ENCODE measurements at places on chromosomes 3 and 15. TPM values are rescaled to one million over a fixed set of nuclear protein-coding genes. Genes with fewer than 3 reads are reported as not detected.

- peak; percentile 16 for DNase-seq
Measured at GRCh38 chr15:69592954-69593353, 140.3 kb downstream of the RPLP1 start.

DNA sequence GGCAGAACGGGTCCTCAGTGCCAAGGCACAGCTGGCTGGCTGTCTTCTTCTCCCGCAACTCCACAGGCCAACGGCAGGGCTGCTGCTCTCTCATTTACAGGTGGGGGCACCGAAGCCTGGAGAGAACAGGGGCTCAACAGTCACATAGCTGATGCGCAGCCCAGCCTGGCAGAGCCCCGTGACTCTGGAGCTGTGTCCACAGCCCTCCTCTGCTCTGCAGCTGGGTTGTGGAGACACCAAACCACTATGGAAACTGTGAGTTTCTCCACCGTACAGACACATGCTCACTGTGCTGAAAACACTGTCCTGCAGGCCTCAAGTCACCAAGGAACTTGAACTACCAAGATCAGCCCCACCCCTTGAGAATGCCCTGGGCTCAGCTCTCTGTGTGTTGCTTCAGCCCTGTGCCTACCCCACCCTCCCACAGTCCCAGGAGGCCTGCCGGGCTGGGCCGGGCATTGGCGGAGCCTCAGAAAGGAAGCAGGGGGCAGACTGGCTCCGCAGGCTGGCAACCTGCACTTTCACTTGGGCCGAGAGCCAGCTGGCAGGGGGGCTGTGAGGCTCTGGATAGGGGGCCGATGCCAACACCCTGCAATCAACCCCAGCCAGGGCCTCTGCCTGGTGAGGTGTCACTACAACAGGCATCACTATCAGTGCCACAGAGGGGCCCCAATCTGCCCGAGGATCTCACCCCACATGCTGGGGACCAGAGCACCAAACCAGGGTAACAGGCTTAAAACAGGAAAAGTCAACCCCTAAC, 113.7 kb upstream of the RPL32 start:
- no peak for DNase-seq

DNA sequence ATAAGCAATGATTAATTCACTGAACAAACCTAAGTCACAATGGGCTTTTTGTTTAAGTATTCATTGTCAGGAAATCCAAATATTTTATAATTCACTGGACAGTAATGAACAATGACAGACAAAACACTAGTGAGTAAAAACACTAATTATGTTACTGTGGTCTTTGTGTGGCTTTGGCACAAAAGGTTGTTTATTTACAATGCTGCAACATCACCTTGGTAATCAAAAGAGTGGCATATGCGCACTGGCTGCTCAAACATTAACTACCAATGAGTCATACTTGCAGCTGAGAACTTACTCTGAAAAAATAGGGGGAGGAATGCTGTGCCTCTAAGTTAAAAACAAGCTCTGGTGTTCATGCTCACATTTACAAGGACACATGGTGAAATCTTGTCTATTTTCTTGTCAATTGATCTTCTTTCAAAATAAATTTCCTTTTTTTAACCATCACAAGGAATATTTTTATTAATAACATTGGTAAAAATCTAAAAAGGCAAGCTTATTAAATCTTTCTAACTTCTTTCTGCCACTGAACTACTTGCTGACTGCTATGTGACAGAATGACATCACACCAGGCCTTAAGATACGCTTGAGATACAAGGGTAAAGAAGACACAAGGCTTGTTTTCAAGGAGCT, 85.2 kb upstream of the PPIB start:
- peak; percentile 45 for DNase-seq

- no peak for DNase-seq
Measured at GRCh38 chr3:188911026-188911850, 260.5 kb upstream of the TPRG1 start.

GRCh38 chr3:148319161-148319915, 378.4 kb upstream of the AGTR1 start:
- DNase-seq = no peak

DNA sequence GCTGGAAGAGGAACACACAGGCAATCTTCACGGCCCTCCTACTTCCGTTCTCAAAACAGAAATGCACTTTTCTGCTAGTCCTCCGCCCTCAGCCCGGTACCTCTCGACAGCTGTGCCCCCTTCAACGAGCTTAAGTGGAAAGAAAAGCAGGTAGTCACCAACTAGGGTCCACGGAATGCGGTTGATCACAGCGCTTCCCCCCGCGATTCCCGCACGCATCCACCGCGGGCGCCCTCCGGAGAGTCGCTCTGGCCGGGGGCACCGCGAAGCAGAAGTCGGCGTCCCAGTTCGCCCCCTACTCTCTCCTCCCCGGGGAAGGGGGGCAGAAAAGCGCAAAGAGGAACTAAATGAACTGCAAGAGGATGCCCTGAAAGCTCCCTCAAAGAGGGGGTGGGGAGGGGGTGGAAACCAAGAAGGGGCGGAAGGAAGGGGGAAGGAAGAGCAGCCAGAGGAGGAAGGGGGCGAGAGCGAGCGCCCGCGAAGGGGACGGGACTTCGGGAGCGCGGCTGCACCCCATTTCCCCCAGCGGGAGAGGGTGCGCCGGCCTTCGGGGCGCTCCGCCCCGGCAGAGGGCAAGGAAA, 738 bp downstream of the ACAP2 start:
- DNase-seq = peak; percentile 61

DNA sequence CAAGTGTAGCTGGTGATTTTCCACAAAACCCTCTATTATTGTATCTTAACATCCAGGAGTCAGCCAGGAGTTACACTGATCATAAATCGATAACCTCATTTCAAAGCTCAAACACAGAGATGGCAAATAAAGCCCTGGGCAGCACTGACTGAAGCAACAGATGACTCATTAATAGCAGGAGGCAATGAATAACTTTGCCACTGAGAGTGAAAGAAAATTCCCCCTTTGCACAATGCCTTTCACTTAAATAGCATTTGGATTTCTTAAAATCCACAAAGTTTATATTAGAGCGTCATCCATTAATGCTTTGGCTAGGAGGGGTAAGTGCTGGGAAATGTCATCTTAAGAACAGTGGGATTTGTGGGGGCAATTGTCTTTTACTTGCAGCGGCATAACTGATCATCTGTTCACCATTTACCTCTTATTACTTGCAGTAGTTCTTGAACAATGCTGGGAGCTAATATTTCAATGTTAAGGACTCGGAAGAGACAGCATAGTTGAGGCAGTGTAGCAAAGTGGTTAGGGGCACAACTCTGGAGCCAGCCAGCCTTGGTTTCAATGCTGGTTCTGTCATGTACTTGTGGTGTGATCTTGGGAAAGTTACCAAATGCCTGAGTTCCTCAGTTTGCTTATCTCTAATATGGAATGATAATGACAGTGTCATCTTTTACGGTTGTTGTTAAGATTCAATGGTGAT, 630.4 kb upstream of the TBL1XR1 start:
- DNase-seq = no peak

- DNase-seq = no peak
Measured at GRCh38 chr3:194187233-194187944, 51.4 kb downstream of the HES1 start.

- no peak for DNase-seq
Measured at GRCh38 chr15:101242999-101243336, 8.9 kb downstream of the CHSY1 start.

GRCh38 chr3:138059261-138059660, 49.3 kb downstream of the CLDN18 start:
- DNase-seq = no peak

DNA sequence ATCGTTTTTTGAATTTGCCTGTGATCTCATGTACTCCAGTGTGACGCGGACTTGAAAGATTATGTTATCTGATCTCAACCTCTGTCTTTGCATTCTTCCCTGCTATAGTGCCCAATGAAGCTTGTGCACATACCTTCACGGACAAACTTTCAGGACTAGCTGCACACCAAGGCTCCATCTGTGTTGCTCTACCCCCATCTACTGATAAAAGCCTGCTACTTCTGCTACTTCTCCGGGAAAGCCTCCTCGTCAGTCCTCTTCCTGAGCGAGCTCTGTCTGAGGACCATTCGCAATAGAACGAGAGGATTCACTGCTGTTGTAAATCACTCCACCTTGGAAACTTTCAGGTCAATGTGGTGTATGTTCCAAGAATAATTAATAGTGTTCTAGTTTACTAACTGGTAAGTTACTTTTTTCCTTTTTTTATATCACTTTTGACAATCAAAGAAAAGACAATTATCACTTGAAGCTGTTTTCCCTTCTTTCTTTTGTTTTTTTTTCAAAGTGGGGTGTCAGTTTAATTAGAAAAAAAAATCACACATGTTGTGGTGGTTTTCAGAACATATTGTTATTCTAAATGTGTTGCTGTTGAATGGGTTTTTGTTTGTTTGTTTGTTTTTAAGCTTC, 217.6 kb downstream of the ARRDC4 start:
- peak; percentile 56 for DNase-seq

DNA sequence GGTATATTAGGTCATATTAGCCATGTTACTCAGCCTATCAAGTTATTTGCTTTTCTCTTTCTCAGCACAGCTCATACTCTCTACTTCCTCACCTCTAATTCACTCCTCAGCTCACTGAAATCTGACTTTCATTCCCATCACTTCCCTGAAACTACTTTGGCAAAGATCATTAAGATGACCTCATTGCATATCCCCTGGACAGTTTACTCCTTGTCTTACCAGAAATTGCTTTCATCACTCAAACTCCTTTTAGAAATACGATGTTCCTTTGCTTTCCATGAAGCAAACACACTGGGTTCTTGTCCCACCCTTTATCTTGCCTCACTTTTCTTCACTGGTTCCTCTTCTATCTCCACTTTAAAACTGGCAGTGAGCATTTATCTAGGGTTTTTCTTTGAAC, 354.4 kb downstream of the TUSC7 start:
- no peak for DNase-seq

- DNase-seq = no peak
Measured at GRCh38 chr3:99578339-99578970, 59.9 kb upstream of the COL8A1 start.

GRCh38 chr3:141412087-141412935, 44.0 kb downstream of the ZBTB38 start:
- no peak for DNase-seq

DNA sequence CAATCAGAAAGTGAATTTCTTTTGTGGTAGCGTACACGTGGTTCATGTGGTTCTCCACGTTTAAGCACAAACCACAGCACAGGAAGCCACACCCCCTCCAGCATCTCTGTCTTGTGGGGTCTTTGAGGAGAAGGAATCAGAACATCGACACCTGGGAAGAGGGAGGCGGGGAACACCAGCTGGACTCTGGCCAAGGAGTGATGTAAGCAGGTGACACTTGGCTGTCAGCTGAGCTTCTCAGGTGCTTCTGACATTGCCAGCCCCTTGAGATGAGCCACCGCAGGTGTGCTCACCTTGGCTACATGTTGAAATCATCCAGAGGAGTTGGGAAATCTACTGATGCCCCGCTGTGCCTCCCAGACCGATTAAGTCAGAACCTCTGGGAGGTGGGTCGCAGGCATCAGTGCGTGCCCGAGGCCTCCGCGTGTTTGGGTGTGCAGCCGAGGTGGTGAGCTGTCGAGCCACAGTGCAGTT, 85.0 kb downstream of the FAM81A start:
- no peak for DNase-seq

- DNase-seq = no peak
Measured at GRCh38 chr3:128504533-128504915, 11.5 kb upstream of the GATA2 start.

DNA sequence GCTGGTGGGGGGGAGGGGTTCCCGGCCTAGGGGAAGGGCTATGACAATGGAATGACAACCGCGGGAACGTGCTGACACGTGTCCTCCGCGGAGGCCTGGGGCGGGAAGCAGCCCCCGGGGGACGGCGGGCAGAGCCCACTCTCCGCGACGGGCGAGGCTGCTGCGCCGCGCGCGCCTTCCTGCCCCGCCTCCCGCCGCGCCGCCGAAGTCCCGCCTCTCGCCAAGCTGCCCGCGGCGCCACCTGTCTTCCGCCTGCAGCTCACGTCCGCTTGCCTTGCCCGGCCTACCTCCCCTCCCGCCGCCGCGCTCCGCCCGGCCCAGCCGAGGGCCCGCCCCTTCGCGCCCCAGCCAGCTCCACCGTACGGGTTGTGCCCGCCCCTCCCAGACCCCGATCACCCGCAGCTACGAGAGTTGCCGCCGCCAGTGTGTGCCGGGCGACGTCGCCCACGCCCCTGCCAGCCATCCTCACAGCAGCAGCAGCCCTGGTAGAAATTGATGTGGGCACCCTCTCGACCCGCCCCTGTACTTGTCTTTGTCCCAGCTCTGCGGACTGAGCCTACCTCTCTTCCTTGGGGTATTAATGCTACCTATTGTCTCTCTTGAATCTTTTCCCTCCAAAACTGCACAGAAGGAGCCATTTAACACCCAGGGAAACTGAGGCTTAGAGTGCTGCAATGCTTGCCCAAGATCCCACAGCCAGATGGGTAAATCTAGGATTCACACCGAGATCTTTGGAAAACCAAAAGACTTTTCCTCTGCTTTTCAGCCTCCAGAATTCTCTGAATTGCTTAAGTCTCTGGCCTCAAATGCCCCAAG, at the start of gene PARP16:
Gene PARP16, minus strand, starts transcription at position 180 of the 816 bp plus-strand sequence. CDS start 457 bp downstream, outside the sequence.
- peak; percentile 94 for DNase-seq

- no peak for DNase-seq
Measured at GRCh38 chr15:68412218-68412617, 19.7 kb downstream of the ITGA11 start.

DNA sequence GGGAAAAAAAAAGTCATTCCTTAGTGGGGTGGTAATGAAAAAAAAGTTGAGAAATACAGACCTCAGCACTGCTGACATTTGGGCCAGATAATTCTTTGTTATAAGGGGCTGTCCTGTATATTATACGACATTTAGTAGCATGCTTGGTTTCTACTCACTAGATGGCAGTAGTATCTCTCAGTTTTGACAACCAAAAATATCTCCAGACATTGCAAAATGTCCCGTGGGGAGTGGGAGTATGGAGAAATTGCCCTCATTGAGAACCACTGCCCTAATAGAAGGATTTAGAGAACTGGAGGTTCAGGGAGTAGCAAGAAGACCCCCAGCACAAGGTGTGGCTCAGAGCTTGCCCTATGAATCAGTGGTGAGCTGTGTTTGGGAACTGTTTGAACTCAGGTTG, 28.6 kb upstream of the TEX264 start:
- DNase-seq = peak; percentile 7

- no peak for DNase-seq
Measured at GRCh38 chr3:107524326-107524840, 1.6 kb downstream of the BBX start.

- DNase-seq = no peak
Measured at GRCh38 chr3:81621277-81621676, 140.2 kb downstream of the GBE1 start.

GRCh38 chr3:69774029-69774428, 34.8 kb downstream of the MITF start:
- DNase-seq = no peak

DNA sequence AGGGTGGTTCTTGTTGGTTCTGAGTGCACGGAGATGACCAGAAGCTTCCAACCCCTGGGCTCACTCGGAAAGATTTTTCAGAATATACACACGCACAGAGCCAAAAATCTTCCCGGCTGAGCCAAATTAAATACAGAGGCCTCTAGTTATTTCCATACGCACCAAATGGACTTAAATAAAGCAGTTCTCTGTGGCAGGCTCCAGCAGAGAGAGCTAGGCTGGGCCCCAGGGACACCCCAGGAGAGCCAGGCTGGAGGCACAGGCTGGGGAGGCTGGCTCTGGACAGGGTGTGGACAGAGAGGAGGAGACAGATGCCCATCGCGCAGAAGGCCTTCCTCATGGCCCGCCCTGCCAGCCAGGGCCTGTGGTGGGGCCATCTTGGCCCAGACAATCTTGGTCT, 115.9 kb downstream of the IQSEC1 start:
- DNase-seq = no peak

The SGO1 gene
- total RNA-seq = 37.7 TPM

The SPSB4 gene
- not detected for total RNA-seq

The CSTA gene
- total RNA-seq = 0.44 TPM

The FSD2 gene
- total RNA-seq = not detected

The CCDC33 gene
- total RNA-seq = not detected

The OIP5 gene
- total RNA-seq = 35.7 TPM

The GOLGA8T gene
- not detected for total RNA-seq

The VPS8 gene
- 30.2 TPM for total RNA-seq

The SNTN gene
- total RNA-seq = not detected

Data from K562 (cell line).